Stimulated activated CD4-positive, alpha-beta T cell treated with anti-CD3 and anti-CD28 coated beads, Interleukin-15, amount 100 ng/mL, for 48 hours (primary cell): ENCODE measurements at places on chromosomes 16 and 17.

DNA sequence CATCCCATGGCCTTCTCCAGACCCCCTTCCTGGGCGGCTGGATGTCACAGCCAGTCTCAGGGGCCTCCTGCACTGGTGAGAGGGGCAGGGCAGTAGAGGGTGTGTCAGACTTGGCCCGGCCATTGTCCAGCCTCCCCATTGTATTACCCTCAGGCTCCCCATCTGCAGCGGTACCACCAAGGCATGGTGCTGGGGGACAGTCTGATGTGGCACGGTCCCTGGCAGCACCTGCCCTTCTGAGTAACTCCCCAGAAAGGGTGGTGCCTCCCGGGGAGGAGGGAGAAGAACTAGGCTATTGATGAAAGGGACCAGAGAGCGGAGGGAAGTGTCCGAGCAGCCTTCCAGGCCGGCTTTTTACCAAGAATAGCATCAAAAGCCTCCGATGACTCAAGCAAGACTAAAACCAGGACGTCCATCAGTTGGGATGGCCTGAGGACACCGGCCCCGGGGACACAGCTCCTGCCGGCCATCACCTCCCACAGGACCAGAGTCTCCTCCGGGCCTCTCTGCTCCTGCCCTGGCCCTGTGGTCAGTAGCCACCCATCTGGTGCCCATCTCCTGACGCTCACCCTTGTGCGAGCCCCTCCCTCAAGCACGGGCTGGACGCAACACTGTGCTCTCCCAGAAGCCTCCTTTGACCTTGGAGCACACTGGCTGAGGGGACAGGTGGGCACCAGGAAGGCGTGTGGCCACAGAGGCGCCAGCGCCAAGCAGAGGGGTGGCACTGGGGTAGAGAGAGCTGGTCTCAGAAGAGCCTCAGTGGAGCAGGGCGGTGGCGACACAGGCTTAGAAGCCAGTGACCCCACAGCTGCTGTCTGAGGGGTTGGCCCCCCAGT is 5.8 kb upstream of the CPNE7 start:
- DNase-seq = no peak

DNA sequence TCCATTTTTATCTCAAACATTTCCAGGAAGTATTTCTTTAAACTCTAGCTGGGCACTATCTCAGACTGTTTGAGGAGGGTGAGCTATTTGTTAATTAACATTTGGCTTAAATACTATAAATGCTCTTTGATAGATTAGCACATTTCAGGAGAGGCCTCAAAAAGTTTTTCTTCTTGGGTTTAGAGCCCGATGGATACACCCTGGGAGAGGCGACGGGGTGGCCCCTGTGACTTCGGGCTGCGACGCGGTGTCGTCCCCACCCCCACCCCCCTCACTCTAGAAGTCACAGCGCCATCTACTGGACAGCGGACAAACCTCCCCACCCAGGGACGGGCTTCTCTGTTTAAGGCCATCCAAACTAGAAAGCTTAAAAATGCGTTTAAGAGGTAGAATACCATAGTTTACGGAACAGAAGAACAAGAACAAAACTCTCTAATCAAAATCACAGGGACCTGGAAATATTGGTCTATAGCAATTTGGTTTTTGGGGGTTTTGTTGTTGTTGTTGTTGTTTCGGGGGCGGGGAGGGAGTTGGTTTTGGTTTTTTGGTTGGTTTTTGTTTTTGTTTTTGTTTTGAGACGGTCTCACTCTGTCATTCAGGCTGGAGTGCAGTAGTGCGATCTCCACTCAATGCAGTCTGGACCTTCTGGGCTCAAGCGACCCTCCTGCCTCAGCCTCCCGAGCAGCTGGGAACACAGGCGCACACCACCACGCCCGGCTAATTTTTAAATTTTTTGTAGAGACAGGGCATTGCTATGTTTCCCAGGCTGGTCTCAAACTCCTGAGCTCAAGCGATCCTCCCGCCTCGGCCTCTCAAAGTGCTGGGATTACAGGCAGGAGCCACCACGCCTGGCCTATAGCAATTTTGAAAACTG is 254.4 kb downstream of the C16orf95 start:
- DNase-seq = peak; percentile 44

DNA sequence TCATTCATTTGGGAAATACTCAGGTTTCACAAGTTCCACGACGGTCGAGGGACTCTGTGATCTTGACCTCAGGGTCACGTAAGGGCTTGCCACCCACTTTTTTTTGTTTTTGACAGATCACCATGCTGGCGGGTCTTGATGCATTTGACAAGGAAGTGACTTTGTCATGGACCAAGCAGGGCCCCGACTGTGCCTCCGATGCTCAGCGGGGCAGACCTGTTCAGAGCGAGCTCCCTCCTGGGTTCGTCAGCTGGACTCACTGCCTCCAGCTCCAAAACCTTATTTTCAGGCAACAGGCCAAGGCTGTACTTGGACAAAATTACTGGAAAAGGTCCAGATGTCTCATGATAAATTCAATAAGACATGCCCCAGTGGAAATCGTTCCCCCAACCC is 9.0 kb upstream of the CLEC18A start:
- DNase-seq = no peak

DNA sequence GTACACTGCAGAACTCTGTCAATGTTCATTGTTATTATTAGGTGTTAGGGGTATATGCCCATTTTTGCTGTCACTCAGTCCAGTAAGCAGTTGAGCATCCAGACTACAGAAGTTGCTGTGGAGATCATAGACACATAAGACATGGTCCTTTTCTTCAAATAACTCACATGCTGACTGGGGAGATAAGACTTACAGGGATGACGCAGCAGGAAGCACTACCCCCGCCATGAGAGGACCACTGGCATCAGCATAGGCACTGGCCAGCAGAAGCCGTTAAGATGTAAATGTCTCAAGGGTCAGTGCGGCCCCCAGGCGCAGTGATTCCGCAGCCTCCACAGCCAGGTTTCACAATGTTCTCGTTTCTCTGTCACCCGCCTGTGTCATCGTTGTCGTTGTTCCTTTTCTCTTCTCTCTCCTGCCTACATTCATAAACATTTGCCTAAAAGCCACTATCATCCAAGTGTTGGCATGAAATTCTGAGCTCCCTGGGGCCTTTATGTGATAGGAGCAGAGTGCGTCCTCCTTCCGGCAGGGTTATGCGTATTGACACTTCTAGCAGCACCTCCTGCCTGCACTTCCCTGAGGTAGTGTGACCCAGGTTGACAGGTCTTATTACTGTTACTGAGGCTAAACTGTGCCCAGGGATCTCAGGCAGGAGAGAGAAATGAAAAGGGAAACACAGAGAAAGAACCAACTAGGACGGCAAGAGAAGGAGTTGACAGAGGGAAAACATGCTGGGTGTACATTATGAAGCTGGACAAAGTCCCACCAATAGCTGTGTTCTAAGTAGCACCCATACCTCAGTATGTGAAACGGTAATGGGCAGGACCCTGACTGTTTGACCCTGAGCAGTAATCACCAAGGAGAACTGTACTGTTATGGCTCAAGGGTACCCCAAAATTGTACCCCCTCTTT is 17.9 kb downstream of the TANGO6 start:
- no peak for DNase-seq

GRCh38 chr16:86002178-86002900 is 103.4 kb downstream of the IRF8 start:
- no peak for DNase-seq

DNA sequence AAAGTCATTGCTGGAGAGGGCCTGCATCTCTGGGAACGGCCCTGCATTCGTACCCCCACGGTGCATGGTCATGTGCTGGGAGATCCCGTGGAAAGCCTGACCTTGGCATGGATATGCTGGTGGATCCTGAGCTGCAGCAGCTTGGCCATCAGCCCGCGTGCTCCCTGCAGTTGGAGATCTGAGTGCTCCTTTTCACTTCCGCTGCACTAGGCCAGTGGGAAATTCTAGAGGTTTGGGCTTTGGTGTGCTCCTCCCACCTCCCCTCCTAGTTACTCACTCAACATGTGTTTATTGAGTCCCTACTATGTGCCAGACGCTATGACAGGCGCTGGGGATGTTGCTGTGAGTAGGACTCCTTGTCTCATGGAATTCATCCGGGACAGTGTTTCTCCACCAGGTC is 91.1 kb downstream of the RGS9 start:
- no peak for DNase-seq

DNA sequence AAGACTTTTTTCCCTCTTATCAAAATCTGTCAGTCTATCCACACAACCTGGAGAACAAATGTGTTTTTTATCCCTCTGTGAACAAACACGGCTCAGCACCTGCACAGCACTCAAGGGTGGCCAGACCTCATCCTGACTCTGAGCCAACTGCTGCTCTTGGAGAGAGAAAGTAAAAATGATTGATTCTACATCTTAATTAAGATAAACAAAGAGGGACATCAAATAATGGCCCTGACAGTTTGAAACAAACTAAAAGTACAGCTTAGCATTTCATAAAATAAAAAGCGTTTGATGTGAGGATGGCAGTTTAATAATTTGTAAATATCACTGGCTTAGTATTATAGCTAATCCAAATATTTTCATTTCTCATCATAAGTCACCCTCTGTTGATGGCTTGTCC is 106.2 kb downstream of the SNX11 start:
- no peak for DNase-seq

DNA sequence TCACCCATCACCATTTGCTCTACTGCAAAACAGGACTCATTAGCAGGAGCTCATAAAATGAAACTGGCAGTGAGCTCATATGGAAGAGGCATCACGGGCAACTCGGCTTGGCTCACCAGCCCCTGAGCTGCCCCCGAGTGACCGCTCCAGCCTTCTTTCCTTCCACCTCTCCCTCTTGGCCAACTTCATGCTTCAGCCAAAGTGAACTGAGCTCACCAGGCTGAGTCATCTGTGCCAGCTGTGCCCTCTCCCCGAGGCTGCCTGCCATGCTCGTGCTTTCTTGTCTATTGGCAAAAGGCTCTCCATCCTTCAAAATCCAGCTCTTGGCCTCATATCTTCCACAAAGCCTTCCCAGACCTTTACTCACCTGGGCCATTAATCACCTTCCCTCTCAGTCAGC is 391.4 kb downstream of the WWOX start:
- DNase-seq = no peak

DNA sequence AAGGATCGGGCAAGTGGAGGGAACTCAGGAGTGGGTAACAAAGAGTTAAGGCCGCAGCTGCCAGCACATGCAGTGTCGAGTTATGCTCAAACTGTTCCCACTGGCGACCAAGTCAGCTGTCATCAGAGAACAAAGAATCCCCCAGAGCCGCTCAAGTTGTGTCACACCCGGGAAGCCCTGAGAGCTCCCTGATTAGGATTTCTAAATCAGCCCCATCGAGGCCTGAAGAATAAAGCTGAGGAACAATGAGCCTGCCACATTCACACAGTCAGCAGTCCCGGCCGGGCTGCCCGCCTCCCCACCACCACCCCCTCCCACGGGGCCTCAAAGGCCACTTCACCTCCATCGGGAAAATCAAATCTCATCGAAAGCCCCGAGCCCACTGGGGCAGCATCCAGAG is 84.5 kb downstream of the SOX9 start:
- no peak for DNase-seq

DNA sequence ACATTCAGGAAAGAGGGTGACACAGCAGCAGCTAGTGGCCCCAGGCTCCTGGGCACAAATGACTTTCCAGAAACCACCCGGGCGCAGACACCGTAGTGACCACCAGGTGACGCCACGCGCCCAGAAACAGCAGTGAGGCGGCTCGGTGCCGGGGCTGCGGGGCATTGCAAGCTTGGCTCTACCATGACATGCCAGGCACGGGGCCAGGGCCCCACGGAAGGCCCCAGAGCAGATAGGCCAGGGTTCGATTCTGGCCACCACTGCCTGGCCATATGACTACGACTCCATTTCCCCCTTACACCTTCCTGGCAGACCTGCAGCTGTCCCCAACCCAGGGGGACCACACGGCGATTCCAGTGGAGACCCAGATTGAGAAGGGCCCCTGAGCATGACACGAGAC is 6.7 kb downstream of the RHBDF1 start:
- DNase-seq = peak; percentile 77

DNA sequence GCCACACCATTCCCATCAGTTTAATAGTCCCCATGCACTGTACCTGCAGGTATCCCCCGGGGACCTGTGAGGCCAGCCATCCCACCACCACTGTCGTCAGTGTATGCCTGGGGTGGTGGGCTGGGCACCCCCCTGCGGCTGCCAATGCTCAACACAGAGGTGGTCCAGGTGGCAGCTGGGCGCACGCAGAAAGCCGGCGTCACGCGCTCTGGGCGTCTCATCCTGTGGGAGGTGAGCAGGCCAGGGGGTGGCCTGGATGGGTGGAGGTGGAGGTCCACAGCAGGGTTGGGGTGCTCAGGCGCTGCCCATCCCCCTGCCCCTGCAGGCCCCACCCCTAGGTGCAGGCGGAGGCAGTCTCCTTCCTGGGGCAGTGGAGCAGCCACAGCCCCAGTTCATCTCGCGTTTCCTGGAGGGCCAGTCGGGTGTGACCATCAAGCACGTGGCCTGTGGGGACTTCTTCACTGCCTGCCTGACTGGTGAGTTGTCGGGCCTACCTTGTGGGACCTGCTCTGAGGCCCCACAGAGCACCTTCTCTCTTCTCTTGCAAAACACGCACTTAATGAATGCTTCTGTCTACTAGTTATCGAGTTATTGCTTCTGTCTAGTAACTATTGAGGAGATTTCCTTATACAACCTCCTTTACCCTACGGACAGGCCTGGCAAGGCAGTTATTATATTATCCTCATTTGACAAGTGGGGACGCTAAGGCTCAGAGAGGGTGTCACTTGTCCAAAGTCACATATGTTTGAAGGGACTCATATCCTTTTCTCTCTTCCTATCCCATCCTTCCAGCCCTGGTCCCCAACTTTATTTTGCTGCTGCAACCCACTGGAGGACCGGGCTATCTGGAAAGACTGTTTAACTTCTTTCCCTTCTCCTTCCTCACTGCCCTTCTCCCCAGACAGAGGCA is 5.8 kb upstream of the TRAF4 start:
- no peak for DNase-seq

DNA sequence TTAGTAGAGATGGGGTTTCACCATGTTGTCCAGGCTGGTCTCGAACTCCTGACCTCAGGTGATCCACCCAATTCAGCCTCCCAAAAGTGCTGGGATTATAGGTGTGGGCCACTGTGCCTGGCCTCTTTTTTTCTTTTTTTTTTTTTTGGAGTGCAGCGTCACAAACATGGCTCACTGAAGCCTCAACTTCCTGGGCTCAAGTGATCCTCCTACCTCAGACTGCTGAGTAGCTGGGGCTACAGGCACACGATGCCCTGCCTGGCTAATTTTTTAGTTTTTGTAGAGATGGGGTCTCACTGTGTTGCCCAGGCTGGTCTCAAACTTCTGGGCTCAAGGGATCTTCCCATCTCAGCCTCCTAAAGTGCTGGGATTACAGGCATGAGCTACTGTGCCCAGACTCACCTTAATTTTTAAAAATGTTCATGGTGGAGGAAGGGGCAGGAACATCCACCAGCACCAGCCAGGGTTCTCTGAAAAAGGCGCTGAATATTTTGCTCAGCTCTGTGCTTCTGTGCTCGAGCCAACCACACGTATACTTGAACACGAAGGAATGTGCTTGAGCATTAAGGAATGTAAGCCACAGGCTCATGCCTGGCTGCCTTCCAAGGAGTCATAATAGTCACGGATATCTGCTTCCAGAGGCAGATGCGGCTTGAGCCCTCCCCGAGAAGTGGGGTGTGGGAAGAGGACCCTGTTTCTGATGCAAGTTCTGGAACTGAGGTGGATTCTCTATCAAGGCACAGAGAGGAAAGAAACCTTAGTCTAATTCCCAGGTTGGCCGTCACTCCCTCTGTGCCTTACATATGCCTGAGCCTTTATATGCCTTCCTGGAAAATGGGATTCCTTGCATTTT is 65.5 kb upstream of the CREBBP start:
- DNase-seq = no peak
